ENCODE measurements at places on chromosomes 12 and 14.

DNA sequence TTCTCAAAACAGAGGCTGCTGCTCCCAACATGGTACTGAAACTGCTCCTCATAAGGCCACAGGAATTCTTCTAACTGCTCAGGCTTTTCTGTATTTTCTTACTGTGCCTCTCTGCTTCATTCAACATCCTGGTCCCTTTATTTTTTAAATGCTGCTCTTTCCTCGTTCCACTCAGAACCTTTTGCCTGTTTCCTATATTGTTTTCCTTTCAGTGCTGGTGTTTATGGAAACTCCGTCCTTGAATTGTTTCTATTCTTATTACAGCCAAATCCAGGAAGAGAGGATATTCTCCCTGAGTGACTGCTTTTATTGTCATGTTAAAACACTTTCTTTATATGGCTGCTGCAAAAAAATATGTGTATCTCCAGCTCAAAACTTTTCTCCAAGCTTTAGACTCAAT lies 173.0 kb upstream of the E2F7 start:
- DNase-seq: no peak

- no peak for DNase-seq
Observed at GRCh38 chr14:102378830-102379229, 16.1 kb downstream of the TECPR2 start.

DNA sequence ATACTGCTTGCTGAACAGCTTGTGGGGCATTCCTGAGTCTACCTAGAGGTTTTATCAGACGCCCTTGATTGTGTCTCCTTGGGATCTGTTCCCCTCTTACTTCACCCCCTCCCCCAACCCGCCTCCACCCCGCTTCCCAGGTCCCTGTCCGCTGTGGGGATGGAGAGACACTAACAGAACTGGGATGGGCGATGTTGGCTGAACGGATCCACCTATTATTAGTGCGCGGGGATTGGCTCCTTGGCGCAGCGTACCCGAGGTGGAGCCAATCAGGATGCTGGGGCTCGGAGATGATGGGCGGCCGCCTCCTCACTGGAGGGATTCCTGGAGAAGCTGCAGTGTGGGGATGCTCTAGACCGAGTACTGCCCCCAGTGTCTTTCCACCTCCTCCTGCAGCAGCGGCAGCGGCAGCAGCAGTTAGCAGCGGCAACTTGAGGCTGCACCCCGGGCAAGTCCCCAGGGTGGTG lies at the start of gene SYT1:
SYT1 (plus strand) TSS at position 372 of the 467 bp plus-strand sequence.
- peak; percentile 14 for DNase-seq

- DNase-seq: no peak
Observed at GRCh38 chr14:90911121-90911520, 94.9 kb upstream of the TTC7B start.

GRCh38 chr12:118368821-118369220 lies 3.9 kb downstream of the TAOK3 start:
- DNase-seq: no peak
